ENCODE measurements at places on chromosomes 6 and 20.

GRCh38 chr6:146819596-146820320, 221.0 kb downstream of the ADGB start:
- no peak for DNase-seq

DNA sequence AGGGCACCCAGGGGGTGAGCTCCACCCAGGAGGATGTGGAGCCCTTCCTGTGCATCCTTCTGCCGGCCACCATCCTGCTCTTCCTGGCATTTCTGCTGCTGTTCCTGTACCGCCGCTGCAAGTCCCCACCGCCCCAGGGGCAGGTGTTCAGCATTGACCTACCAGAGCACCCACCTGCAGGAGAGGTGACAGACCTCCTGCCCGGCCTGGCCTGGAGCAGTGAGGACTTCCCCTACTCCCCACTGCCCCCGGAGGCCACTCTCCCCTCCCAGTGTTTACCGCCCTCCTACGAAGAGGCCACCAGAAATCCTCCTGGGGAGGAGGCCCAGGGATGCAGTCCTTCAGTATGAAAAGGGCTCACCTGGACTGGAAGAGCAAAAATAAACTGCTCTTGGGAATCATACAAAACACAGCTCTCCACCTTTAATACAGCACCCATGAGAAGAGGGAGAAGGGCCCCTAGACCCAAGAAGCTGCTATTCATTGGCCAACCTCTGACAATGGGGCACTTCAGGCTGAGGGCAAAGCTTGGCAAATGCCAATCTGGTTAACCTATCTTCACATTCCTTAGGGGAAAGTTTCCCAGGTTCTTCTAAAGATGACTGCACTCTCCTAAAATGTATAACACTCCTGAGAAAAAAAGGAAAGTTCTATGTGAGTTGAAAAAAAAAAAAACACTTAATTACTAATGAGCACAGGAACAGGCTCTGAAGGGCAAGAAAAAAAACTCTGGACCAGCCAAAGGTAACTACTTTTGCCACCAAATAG, 5.0 kb downstream of the SMIM28 start:
- DNase-seq = no peak

DNA sequence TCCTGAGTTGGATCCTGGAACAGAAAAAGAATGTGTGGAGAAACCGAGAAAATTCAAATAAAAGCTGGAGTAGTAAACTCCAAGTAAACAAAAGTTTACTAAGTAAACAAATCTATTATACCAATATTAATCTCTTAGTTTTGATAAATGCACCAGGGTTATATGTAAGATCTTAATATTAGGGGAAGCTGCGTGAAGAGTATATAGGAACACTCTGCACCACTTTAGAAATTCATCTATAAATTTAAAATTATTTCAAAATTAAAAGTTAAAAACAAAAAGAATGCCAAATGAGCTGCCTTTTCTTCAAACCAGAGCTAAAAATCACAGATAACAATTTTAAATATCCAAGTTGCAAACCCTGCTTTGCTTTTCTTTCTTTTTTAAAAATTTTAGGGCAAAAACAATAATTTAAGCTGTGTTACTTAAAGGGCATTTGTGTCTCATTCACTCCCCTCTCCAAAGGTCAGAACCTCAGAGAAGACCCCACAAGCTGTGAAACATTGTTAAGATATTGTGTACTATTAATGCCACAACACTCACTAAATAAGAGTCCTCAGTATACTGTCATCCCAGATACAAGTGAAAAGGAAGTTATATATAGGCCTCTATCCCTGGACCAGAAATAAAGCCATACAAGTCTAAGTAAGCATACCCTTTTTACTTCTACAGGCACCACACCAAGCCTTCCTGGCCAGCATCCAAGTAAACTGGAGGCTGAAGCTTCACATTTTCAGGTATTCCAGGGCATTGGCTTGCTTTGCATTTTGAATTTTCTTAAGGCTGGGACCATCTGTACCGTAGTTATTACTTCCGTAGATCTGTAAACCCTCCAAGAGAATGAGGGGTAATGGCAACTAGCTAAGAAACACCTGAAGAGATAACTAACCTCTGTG, 7.0 kb downstream of the DNAAF9 start:
- no peak for DNase-seq

DNA sequence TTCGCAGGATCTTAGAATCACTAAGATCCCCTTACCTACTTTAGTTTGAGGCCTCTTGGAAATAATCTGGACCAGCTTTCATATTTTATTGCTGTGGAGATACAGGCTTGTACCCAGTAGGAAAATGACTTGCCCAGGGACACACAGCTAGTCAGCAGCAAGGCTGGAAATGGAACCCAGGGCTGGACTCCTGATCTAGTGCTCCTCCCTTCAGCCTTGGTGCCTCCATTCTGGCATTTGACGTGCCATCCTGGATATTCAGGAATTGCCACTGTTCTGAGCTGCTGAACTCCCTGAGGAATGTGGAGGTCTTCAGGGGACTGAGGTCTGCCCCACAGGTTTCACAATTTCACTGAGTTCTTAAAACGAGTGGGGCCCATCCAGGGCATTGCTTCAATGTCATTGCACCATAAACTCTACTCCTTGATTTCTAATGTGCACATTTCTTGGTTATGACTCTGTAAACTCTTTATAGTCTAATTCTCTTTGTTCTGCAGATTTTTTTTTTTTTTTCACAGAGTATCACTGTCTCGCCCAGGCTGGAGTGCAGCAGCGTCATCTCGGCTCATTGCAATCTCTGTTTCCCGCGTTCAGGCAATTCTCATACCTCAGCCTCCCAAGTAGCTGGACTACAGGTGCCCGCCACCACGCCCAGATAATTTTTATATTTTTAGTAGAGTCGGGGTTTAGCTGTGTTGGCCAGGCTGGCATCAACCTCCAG, 26.7 kb upstream of the CDKN1A start:
- DNase-seq = no peak

DNA sequence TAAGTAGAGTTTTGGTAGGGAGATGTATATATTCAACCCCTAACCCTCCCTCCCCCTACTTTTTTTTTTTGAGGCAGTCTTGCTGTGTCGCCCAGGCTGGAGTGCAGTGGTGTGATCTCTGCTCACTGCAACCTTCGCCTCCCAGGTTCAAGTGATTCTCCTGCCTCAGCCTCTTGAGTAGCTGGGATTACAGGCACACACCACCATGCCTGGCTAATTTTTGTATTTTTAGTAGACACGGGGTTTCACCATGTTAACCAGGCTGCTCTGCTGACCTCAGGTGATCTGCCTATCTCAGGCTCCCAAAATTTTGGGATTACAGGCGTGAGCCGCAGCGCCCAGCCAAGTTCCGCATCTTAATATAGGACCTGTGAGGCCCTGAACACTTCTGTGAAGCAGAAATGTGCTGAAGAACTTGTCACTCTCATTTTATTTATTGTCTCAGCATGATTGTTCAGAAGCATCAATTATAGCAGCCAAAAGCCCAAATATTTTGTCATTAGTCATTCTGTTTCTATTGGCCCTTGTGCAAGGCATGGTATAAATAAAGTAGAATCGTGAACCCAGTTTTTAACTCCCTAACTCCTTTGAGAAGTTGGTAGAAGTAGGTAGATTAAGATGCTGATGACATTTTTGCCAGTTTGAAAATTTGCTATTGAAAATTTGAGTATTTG, 19.4 kb downstream of the DSTN start:
- DNase-seq = no peak

DNA sequence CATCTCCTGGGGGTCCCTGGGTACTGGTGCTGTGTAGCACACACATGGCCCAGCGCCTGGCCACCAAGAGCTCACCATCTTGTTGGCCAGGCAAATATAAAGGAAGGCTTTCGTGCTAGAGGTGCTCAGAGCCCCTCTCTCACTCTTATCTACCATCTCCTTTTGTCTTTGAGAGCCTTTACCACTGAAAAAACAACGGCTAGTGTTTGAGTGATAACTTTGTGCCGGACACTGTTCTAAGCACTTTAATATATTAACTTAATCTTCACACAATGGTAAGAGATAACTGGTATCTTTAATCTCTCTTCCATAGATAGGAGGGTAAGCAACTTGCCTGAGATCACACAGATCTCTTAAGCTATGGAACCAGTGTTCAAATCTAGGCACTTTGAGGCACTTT, 21.5 kb upstream of the ARHGAP18 start:
- DNase-seq = no peak

DNA sequence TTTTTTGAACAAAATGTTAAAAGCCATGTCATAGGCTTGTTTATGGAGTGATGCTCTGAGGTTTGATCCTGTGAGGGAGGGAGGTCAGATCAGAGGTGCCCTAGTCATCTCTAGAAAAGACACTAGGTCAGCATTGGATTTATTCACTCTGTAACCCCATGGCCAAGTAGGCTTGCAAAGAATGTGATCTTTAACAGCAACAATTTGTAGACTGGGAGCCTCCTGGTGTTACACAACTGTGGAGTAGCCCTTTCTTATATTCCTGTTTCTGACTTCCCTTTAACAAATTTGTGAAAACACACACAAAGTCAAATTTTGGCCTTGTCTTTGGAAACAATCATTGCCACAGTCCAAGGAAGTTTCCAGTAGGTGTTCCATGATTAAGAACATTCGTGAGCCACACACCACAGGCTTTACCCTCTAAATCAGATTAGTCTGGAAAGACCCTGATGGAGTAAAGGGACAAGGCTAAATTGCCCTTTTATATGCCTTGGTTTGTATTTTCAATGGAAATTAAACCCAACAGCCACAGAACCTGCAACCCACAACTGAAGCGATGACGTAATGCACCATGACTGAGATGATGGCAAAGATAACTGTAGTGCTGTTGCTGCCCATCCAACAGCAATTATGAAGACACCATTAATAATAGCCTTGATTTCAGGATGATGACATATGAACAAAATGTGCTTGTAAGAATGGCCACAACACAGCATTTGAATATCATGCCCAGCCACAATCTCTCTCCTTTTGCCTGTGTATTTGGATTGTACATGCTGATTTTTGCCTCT, 22.1 kb downstream of the SCP2D1 start:
- no peak for DNase-seq

DNA sequence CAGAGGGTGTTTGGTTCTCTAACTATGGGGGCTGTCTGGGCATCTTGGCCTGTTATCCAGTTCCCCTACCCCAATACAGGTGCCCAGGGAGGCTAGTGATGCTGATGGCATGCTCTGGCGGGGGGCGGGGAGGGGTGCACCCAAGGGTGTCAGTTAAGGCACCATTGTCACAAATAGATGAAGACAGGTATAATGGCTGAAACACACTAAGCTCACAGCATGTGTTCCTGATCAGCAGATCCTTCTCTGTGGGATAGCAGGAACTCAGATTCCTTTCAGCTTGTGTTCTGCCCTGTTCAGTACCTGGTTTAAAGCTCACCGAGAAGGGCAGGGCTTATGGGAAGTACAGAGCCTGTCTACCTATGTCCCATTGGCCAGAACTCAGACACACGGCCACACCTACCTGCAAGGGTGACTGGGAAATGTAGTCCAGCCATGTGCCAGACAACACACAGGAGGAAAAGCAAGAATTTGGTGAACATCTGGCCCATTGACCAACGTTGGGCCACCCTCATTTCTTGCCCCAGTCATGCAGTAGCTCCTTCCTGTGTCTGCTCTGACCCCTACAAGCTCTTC, 3.4 kb upstream of the RSPO4 start:
- DNase-seq = no peak

Measured in left renal pelvis (tissue), 4 donors.